ENCODE measurements at places on chromosomes 11 and 22. TPM values are rescaled to one million over a fixed set of nuclear protein-coding genes. Genes with fewer than 3 reads are reported as not detected.

- no peak for DNase-seq
Observed at GRCh38 chr11:113907681-113908080, 3.1 kb downstream of the HTR3B start.

- no peak for DNase-seq
Observed at GRCh38 chr22:17945156-17945887, 79.0 kb downstream of the MICAL3 start.

GRCh38 chr22:39087098-39087497, 9.9 kb upstream of the APOBEC3H start:
- DNase-seq, result no peak

- no peak for DNase-seq
Observed at GRCh38 chr11:7272373-7272772, 20.7 kb downstream of the SYT9 start.

DNA sequence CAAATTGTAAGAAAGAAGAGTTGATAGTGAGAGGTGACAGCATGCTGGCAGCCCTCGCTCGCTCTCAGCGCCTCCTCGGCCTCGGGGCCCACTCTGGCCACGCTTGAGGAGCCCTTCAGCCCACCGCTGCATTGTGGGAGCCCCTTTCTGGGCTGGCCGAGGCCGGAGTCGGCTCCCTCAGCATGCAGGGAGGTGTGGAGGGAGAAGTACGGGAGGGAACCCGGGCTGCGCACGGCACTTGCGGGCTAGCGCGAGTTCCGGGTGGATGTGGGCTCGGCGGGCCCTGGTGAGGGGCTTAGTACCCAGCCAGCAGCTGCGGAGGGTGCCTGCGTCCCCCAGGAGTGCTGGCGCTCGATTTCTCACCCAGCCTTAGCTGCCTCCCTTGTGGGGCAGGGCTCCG, 539.7 kb upstream of the CCDC179 start:
- DNase-seq, result no peak

DNA sequence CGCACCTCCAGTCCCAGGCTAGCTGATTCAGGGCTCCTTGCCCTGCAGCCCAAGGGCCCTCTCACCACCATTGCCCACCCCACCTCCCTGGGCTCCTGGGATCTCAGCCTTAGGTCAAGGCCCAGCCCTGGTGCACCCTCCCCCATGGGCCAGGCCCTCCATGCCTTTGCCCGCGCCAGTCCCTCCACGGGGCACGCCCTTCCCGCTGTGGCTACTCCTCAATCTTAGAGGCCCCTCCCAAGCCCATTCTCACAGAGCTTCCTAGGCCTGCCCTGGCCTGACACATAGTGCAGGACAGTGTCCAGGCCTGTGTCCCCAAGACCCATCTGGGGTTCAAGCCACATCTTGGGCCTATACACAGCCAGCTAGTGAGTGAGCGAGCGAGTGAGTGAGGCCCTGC, 6.9 kb downstream of the GP1BB start:
- no peak for DNase-seq

- no peak for DNase-seq
Observed at GRCh38 chr11:64752175-64752970, 7.4 kb downstream of the PYGM start.

DNA sequence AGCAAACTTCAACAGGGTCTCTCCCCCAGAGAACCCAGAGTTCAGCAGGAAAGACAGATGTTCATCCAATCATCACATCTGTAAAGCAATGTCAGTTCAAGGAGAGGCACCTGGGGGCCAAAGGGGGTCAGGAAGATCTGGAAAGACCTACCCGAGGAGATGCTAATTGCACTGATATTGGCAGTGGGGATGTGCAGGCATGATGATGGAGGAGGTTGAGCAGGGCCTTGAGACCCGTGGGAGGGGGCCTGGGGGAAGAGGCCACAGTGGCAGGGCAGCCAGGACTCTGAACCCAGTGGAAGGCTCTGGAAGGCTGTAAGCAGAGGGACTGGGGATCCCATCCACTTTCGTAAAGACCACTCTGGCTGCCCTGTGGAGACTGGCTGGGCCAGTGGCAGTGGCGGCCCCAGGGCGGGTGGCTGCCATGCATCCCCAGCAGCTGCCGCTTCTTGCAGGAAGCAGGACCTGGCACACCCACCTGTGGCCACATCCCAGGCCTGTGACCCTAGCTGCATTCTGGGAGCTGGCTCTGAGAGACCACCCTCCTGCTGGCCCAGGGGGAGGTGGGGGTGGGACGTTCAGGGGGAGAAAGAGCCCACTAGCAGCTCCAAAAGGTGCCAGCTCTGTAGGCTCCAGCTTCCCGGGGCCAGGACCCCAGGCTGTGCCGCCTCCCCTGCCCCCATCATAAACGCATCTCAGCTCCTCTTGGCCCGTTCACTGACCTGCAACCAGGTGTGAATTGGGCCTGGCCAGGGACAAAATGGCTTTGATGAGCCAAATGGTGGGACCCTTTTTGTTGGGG, 59.9 kb upstream of the FGF3 start:
- DNase-seq, result no peak

GRCh38 chr11:9736365-9736764, 72.5 kb downstream of the SWAP70 start:
- no peak for DNase-seq

Gene C22orf42
- total RNA-seq, result not detected

DNA sequence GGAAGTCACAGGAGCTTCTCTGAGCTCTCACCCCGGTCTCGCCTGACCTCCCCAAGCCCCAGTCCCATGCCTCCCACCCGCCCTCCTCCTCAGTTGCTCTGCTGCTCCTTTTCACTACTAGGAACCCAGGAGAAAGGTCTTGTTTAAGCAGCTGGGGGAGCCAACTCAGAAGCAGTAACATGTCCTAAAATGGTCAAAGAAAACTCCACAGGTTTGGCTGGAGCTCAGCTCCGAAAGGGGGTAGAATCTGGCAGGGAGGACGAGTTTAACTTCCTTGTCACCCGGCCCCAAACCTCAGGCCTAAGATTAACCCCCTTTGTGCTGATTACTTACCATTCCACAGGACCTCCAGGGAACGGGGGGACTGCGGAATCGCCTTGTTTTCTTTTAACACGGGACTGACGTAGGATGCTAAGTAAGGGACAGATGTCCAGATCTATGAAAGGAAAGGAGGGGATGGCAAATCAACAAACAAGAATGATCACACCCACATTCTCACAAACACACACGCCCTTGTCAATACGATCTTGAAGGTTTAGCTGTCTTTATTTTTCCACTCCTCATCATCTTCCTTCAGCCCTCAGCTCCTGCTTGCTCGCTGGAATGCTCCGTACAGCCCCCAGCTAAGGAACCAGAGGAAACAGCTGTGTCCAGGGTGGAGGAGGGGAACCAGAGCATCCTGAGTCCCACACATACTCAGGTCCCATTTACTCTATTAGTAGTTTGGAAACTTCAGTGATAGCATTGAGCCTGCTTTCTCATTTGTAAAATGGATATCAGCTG, 13.5 kb downstream of the PCSK7 start:
- DNase-seq, result no peak

- DNase-seq, result no peak
Observed at GRCh38 chr11:120835601-120836228, 188.2 kb upstream of the TBCEL start.

- no peak for DNase-seq
Observed at GRCh38 chr11:88651556-88651955, 314.0 kb upstream of the CTSC start.

DNA sequence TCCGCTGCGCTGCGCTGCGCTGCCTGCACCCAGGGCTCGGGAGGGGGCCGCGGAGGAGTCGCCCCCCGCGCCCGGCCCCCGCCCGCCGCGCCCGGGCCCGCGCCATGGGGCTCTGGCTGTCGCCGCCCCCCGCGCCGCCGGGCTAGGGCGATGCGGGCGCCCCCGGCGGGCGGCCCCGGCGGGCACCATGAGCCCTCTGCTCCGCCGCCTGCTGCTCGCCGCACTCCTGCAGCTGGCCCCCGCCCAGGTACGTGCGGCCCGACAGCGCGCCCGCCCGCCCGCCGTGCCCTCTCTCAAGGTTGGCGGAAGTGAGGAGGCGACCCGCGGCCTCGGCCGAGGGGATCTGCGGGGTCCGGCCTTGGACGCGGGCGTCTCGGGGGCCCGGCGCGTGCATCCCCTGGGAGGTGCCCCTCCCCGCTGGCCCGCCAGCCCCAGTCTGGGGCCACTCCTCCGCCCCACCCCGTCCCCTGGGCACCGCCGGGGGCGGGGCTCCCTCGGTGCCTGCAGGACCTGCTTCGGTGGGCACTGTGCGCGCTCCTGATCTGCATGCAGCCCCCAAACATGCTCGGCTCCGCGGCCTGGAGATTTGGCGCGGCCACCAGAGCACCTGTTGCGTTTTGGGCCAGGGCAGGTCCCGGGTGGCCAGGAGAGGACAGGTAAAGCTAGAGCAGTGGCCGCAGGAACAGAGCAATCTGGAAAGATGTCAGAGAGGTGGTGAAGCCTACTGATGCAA, 429 bp downstream of the VEGFB start:
- peak; percentile 55 for DNase-seq

- DNase-seq, result no peak
Observed at GRCh38 chr11:62962391-62962790, 22.4 kb downstream of the SLC22A6 start.

Gene CD3D
- total RNA-seq, result 0.27 TPM

Gene OTOG
- not detected for total RNA-seq

DNA sequence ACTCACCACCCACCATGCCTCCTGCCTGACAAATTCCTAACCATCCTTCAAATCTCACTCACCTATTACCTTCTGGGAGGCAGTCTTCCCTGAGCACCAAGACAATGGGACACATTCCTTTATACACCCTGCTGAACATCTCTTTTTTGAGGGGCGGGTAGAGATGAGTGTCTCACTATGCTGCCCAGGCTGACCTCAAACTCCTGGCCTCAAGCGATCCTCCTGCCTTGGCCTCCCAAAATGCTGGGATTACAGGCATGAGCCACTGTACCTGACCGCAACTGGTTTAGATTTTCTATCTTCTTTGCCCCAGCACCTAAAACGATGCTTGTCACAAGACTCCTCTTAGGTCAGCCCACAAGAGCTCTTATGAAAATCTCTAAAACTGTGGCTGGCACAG, 7.1 kb downstream of the TIMM10 start:
- no peak for DNase-seq

DNA sequence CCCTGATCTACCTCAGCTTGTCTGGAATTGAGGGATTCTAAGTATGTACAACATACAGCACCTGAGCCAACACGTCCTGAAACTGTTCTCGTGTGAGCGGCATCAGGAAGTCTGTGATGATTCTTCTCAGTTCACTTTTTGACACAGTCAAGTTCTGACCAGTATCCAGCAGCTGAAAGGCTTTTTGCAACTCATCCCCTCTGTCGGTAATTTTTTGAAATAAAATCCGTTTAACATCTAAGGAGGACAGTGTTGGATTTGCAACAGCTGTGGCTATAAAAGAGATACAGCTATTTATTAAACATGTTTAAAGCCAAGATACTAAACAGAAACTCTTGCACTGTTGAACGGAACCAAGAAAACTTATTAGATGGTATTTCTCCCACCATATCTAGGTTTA, 39.3 kb downstream of the EFCAB6 start:
- DNase-seq, result no peak

GRCh38 chr22:27989758-27990450, 70.8 kb upstream of the PITPNB start:
- DNase-seq, result no peak

Gene BTBD18
- total RNA-seq, result not detected

Gene CCDC87
- total RNA-seq, result 0.27 TPM

DNA sequence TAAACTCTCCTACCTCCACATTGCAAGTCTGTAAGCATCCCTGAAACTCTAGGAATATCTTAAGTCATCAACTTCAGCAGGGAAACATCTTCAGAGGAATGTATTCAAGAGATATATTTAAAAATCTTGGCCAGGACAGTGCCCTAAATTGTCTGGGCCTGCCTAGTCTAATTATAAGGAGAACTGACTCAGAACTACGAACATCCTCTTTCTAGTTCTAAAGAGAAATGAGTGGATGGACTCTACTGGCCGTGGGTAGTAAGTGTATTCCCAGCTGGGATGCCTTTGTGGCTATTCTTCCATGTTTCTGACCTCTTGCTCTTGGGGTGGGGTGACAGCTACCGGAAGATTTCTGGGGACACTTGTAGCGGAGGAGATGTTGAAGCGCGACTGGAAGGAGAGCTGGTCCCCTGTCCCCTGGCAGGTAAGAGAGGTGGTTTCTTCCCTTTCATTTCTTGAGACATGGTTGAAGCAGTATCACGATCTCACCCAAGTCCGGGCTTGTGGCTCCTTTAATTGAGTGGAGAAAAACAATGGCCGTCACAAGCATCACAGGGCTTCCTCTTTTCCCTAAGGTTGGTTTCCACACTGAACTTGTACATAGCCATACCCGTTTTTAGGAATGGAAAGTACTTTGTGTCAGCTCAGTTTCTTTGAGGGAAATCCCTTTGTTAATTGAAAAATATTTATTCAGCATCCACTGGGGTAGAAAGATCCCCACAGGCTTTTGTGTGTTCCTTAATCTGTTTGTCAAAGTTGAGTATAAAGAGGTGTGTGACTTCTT, 97.7 kb upstream of the SORL1-AS1 start:
- DNase-seq, result no peak

Gene MMP12
- not detected for total RNA-seq

- DNase-seq, result no peak
Observed at GRCh38 chr11:133723056-133723455, 122.3 kb downstream of the SPATA19 start.

DNA sequence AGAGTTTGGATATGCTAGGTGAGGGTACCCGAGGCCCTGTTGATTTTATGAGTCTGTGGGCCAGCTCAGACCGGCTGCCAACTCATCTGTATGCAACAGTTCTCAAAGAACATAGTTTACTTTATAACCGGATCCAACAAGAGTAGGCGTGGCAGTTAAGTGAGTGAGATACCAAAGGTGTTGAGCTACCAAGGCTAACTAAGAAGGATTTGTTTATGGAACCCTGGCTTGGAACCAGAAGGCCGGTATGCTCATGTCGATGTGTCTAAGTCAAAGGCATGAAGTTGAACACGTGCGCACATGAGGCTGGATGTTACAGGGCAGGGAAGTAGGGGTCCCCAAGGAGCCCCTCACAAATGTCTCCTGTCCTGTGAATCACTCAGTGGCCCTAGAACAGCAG, at the start of gene KCNJ1:
Gene KCNJ1 (minus strand): TSS at position 20 of the 400 bp plus-strand sequence. CDS start 27,053 bp downstream, outside the sequence.
- DNase-seq, result peak; percentile 31

Gene LRRC56
- 3.5 TPM for total RNA-seq

- DNase-seq, result no peak
Observed at GRCh38 chr22:37175414-37176281, 12.4 kb downstream of the C1QTNF6 start.

Gene ZNF280B
- 0.81 TPM for total RNA-seq

DNA sequence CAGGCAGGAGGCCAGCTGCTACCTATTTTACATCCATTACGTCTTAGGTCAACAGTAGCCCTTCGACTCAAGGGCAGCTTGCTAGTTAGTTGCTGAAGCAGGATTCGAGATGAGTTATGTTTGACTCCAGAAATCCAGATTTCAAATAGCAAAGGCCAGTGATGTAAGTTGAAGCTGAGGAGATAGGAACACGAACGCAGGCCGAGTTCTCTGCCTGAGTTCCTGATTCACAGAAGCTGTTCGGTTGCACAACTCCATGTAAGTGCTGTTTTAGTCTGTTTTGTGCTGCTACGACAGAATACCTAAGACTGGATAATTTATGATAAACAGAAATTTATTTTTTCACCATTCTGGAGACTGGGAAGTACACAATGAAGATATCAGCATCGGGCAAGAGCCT, 111.2 kb downstream of the SLC1A2 start:
- no peak for DNase-seq

DNA sequence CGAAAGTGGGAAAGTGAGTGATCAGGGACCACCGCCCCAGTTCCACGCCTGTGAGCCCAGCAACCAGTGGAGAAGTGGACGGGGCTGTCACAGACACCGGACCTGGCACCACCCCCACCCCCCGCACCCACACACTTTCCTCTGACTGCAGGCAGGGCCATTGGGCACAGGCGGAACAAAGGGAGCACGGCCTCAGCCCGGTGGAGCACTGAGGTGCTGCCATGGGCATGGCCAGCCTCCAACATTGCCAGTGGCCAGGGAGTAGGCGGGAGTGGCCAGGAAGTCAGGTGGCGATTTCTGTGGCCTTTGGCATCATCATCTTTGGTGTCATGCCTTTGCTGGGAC, 78.5 kb downstream of the BCR start:
- DNase-seq, result no peak
